Memory B cell (primary cell): ENCODE measurements at places on chromosomes 7 and 10.

GRCh38 chr7:2968616-2969397 lies 74.9 kb downstream of the CARD11 start:
- no peak for DNase-seq

- no peak for DNase-seq
Measured at GRCh38 chr10:106960812-106961211, 203.7 kb downstream of the SORCS1 start.

DNA sequence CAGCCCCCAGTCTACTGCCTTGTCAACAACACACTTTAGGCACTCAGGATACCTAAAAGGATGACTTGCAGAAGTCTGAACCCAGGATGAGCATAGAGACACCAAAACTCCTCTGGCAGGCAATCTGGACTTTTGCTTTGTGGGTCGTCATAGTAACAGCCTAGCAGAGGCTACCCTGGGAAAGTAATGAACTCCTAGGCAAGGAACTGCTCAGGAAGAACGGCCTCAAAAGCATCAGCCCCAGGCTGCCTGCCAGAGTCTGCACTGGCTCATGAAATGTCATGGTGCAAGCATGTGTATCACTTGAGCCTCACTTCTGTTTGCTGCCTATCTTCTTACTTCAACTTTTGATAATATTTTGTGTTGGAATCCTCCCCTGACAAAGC lies 715.1 kb downstream of the GRID1 start:
- DNase-seq = no peak

DNA sequence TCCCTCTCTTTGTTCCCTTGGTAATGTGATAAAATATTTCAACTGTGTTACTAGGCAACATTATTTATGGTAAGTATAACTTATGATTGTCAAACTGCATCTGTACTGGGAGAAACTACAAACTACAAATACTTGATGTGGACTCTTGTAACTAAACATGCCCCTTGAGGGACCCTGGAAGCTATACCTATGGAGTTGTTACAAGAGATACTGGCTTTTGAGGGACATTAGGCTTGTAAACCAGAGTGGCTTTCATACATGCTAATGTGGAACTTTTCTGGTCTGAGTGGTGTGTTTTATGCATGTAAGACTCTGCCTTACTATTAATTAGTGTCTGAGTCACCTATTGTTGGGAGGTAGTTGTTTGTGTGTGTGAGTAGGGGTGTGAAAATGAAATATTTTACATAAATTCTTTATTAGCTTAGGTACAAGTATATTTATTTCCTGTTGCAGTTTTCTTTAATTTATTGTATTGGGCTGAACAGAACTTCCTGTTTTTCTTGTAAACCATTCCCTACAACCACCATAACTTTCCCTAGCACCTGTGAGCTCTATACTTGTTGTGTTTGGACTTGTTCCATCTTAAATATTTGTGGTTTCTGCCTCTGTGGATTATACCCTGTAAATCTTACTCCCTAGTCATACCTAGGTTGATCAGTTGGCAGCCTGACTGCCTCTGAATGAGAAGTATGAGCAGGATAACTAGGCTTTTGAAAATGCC lies 49.8 kb downstream of the STK31 start:
- no peak for DNase-seq

- DNase-seq = no peak
Measured at GRCh38 chr7:537911-538634, 18.4 kb upstream of the PDGFA start.

DNA sequence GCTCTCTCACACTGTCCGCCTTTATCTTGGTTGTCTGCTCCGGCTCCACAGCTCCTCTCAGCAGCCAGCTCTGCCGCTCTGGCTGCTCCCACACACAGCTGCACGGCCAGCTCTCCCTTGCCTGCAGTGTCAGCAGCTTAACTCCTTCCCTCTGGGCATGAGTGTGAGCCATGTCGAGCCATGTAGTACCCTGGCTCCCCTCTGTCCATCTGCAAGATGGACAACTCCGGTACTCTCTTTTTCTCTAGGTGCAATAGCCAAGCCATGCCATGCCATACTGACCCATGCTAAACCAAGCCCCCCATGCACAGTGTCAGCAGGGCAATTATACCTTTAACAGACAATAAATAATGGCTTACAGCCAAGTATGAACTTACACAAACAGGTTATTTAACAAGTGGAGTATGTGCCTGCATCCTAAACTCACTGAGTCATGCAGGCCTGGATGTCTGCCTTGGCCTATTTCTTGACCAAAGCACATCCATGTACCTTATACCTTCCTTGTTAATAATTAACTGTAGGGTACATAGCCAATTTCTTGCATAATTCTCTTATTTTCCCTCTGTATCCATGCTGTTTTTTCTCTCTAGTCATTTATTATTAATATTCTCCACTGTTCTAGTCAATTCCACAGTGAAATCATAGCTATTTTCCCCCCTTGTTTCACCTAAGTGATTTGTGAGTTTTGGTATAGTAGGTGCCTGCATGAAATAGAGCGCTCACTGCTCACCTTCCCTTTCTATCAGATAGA lies 170.9 kb downstream of the CDK14 start:
- DNase-seq = no peak

DNA sequence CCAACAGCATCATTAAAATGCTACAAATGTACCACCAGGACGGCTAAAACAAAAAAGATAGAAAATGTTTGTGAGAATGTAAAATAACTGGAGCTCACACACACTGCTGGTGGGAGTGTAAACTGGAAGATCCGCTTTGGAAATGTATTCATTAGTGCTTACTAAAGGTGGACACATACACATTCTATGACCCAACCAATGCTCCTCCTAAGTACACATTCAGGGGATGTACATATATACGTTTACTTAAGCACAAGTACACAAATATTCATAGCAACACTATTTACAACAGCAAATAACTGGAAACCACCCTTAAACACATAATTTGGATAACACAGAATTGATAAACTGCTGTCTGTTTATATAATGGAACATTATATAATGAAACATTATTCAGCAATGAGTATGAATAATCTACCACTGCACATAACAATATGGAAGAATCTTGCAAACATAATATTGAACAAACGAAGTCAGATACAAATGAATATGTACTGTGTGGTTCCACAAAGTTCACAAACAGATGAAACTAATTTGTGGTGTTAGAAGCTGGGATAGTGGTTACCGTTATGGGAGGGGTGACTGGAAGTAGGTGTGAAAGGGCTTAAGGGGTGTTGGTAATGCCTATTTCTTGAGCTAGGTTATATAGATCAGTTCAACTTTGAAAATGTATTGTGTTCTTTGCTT lies 52.1 kb downstream of the STRA8 start:
- DNase-seq = no peak

DNA sequence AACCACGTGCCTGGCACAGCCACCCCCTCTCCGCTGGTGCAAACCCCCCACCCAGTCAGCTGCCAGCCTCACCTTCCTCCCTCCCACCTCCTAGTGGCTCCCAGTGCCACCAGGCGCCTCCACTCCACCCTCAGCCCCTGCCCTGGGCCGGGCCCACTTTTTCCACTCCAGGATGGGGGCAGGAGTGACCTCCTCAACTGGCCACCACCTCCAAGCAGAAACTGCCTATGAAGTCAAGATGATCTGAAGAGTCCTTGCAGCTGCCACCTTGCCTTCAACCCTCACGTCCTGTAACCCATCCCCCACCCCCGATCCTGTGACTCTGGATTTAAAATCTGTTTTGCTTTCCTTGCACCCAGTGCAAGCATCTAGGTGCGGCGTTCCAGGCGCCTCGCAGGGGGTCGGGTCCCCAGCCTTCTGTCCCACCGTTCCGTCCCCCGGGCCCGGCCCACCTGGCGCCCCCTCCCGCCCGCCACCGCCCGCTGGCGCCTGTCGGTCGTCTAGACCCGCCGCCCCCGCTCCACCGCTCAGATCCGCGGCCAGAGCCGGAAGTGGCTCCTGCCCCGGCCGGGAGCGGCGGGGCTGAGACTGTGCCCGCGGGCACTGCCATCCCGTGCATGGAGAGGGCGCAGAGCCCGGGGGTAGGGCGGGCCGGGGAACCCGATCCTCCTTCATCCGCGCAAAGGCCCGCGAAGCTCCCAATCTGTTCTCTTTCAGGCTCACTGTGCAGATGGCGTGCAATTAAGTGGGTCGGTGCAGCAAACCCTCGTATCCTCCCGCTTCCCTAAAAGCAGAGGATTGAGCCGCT lies 51.2 kb upstream of the GTF2I start:
- DNase-seq = peak; percentile 45

DNA sequence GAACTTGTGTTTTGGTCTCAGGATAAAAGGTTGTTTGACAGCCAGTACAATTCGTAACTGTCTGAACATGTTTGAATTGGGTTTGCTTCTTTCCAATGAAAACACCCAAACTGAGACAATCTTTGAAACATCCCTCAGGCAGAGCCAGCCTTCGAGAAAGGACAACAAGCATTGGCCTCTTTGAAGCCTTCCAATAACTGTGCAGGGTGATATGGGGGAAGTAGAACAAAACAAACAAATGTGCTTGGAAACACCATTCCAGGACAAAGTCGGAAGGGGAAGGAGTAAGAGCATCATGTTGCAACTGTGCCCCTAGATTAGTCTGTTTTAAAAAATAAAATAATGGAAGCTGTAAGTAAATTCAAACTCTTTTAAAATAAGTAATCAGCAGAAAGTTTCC lies 39.5 kb downstream of the IL2RA start:
- no peak for DNase-seq

- DNase-seq = no peak
Measured at GRCh38 chr7:116298055-116298454, 87.7 kb downstream of the TES start.

- DNase-seq = no peak
Measured at GRCh38 chr10:13448216-13448615, 80.6 kb downstream of the BEND7 start.

GRCh38 chr10:8034466-8035005 lies 20.0 kb upstream of the GATA3 start:
- DNase-seq = no peak

GRCh38 chr10:11162828-11163599 lies 145.3 kb downstream of the CELF2 start:
- DNase-seq = peak; percentile 79

- no peak for DNase-seq
Measured at GRCh38 chr7:91289633-91290254, 25.5 kb downstream of the FZD1 start.
